ENCODE measurements at places on chromosomes 13 and 19.

GRCh38 chr13:48633700-48634099, 20.0 kb upstream of the CYSLTR2 start:
- DNase-seq = no peak

DNA sequence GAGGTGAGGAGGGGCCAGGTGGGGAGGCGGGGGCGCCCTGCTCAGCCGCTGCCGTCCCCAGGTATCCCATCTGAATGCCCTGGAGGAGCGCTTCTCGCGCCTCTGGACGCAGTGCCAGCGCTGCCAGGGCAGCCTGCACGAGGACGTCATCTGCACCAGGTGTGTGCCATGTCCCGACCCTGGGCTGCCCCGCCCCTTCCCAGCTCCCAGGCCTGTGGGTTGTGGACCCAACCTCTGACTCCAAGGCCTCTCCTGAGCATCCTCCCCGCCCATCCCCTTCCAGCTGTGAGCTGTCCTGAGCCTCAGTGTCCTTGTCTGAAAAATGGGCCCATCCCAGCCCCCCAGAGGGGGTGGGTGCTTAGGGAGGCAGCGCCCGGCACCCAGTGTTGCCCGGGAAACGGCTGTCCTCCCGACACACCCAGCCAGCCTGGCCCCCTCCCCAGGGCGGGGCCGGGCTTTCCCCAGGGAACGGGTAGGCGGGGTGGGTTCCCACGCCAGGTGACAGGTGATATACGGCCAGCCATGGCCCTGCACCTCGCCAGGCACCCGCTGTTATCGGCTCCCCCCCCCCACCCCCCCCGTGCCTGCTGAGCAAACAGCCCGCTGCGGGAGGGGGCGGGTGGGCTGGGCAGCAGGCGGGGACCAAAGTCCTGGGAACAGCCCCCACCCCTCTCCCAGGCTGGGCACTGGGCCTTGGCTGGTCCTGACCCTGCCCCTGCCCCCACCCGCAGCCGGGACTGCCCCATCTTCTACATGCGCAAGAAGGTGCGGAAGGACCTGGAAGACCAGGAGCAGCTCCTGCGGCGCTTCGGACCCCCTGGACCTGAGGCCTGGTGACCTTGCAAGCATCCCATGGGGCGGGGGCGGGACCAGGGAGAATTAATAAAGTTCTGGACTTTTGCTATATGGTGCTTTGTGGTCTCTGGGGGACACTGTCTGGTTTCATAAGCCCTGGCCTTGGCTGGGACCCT, 1.3 kb upstream of the SPIB start:
- DNase-seq = no peak

DNA sequence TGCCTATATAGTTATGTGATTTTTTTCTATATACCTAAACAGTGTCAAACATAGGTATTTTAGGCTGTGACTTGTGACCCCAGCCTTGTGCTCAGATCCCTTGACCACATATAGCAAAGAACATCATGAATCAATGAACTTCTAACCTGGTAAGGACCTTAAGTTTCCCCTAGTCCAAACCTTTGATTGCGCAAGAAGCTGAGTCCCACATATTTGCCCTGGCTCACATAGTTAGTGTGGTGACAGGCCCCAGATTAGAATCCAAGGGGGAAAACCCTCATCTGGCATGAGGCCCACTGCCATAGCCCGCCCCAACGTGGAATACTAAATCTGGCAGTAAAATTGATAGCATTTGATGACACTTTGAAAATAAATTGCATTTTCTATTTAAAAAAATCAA, 171.8 kb downstream of the MZT1 start:
- DNase-seq = no peak

GRCh38 chr13:50403311-50403710, 388.1 kb downstream of the KCNRG start:
- no peak for DNase-seq

GRCh38 chr13:99417201-99418102, 83.8 kb upstream of the TM9SF2 start:
- DNase-seq = no peak

- no peak for DNase-seq
Observed at GRCh38 chr13:102038787-102039186, 363.1 kb downstream of the FGF14 start.

GRCh38 chr13:34322014-34322742, 504.2 kb downstream of the RFC3 start:
- no peak for DNase-seq

DNA sequence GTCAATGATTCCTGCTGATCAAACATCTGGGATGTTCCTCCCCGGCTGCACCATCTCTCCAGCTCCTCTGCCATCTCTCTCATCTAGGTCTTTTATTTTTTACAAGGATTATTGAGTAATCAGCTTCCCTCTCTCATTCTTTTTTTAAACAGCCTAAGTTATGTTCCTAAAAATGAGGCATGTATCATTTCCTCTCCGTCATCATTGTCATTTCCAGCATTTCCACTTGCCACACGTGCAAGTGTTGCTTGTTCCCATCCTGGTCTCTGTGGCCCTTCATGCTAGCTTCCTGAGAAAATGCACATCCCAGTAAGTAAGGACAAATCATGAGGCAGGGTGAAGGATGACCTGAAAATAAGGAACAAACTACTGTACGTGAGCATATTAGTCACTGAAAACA, 102.7 kb upstream of the POSTN start:
- DNase-seq = no peak

GRCh38 chr13:41468631-41469030, 11.3 kb downstream of the RGCC start:
- DNase-seq = no peak

GRCh38 chr13:50690006-50690405, 153.5 kb downstream of the DLEU7 start:
- no peak for DNase-seq

DNA sequence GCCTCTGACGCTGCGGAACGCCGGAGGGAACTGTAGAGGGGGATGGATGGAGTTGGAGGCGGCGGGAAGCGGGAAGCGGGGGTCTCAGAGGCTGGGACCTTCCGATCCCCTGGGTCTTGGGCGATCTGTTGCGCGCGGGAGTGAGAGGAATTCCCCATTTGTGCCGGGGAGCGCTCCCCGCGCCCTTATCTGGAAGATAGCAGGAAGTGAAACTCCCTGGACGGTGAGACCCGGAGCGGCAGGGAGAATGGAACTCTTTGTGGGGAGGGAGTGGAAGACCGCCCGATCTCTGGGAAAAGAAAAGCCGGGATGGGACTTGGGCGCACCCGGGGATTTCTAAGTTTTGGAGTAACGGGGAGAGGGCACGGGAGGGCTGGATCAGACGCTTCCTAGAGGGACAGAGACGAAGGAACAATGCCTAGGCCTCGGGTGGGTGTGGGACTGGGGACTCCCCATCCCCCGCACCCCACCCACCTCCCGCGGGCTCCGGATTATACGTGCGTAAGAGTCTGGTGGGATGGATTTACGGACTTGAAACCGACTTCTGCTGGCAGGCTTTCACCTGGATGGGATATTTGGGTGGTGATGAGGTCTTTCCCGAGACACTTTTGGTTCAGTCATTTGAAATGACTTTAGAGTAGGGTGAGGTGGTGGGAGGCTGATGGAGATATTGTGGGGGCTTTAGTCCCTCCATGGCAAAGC, 495 bp downstream of the LSR start:
- DNase-seq = no peak

DNA sequence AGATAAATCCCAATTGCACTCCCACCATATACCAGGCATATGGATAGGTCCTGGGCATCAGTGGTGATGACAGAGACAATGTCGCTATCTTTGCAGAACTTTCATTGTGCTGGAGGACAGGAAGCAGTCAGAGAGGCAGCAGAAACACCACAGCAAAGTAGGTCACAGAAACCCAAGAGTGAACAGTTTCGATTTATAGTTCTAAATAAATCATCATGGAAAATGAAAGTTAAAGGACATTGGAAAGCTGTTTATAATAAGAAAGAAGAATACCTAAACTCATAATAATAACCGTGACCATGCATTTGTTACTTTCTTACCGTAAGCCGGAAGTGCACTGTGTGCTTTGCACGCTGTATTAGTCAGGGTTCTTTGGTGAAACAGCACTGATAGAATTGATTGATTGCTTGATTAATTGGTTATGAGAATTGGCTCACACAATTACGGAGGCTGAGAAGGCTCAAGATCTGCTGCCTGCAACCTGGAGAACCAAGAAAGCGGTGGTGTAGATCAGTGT, 38.9 kb downstream of the ALOX5AP start:
- peak; percentile 44 for DNase-seq

DNA sequence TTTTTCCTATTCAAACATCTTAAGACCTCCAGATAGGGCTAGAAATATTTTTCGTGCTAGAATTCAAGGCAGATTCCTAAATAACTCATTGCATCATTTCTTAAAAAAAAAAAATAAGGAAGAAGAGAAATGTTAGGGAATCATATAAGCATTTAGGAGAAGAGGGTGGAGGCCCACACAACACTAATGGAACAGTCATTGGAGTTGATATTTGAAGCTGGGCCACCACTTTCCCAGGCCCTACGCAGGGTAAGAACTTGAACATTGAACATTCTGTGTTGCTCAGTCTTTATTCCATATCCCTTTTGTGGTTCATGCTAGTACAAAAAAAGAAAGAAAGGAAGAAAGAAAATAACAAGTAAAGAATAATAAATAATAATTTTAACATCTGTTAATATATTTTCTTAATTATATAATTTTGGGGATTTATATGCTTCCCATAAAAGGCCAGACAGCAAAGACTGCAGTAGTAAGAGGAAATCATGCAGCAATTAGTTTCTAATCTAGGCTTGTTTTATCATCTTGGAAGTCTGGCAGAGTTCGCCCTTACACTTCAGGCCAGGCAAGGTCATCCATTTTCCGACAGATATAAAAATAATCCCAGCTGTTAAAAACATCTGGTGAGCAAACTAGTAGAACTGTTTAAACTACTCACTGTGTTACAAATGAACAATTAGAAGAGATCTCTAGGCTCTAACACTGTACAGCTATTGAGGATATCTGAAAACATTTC, 127.7 kb downstream of the FRY start:
- DNase-seq = no peak

DNA sequence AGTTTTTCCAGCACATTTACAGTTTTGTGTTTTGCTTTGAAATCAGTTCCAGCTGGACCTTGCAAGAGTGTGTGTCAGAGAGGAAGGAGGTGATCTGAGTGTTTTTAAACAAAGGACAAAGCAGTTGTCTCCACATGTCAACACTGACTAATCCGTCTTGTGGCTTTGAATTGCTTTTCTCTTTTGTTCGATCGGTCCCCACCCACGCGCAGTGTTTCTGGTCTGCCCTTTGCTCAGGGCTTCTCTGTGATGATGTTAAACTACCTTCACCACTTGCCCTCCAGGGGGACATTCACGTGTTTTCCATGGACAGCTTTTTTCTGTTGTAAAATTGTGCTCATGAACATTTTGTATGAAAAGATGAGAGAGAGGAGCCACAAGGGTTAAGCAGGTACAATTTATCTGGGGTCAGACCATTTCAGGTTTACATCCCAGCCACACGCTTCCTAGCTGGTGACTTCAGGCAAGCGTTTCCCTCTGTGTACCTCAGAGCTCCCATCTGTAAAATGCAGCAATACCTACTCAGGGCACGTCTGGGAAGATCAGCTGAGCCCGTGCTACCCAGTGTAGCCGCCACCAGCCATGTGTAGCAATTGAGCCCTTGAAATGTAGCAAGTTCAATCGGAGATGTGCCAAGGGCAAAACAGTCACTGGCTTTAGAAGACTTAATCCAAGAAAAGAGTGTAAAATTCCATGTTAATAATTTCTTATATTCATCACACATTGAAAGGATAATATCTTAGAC, 13.5 kb upstream of the PLA2G4C start:
- no peak for DNase-seq

DNA sequence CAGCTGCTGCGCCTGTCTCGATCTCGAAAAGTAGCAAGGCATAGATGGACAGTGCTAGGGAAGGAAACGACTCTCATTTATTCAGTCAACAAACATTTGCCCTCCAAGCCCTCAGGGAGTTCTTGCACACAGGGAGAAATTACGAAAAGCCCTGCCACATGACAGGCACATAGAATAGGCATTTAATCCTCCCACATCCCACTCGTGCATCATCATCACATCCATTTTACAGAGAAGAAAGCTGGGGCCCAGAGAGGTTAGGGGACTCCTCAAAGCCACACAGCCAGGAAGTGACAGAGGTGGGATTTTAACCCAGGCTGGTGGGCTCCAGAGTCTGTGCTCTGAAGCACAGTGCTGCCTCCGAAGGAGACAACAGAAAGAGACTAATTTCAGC, 11.6 kb downstream of the TMEM221 start:
- DNase-seq = no peak

DNA sequence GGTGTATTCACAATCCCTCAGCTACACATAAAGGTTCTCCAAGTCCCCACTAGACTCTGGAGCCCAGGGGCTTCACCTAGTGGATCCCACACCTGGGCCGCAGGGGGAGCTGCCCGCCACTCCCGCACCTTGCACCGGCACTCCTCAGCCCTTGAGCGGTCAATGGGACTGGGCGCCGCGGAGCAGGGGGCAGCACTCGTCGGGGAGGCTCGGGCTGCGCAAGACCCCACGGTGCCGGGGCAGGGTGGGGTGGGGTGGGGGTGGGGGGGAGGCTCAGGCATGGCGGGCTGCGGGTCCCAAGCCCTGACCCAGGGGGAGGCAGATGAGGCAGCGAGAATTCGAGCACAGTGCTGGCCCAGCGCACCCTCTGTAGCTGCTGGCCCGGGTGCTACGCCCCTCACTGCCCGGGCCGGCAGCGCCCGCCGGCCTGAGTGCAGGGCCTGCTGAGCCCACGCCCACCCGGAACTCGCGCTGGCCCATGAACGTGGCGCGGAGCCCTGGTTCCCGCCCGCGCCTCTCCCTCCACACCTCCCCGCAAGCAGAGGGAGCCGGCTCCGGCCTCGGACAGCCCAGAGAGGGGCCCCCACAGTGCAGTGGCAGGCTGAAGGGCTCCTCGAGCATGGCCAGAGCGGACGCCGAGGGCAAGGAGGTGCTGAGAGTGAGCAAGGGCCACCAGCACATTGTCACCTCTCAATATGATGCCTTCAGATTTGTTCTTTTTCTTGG, 121.7 kb downstream of the UGGT2 start:
- no peak for DNase-seq

DNA sequence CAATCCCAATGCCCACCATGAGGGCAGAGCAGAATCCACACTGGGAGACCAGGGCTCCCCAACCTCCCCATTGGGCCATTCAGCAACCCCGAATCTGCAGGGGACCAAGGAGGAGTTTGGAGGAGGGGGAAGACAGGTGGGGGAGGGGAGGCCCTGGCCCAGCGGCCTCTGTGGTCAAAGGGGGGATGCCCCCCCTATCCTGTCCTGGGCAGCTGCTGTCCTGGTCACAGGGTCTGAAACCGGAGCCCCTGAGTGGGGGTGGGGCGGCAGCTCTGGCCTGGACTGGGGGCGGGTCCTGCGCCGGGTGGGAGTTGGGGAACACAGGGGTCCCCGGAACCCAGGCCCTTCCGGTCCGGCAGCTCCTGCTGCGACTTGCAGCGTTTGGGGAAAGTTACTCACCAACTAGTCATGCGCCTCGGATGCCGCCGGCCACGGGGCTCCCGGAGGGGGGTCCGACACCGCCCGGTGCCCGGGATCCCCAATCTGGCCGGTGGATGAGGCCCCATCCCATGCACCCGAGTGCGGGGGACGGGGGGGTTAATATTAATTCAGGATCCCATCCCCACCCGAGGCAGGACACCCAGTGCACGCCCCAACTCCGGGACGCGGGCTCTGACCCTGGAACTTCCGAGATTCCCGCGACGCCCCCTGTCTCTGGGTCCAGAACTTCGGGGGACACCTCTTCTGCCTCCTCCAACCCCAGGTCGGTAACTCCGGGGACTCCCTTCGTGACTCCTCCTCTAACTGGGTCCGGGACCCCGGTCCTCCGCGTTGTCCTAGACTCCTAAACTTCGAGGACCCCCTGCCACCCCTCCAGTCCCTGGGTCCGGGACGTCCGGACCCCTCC, 872 bp downstream of the HOMER3 start:
- DNase-seq = no peak

- no peak for DNase-seq
Observed at GRCh38 chr19:45971260-45971902, 2.3 kb downstream of the NOVA2 start.

GRCh38 chr13:49436890-49437289, 7.0 kb downstream of the CAB39L start:
- no peak for DNase-seq

Measured in MM.1S (cell line).